ENCODE measurements at places on chromosomes 13 and 19.

DNA sequence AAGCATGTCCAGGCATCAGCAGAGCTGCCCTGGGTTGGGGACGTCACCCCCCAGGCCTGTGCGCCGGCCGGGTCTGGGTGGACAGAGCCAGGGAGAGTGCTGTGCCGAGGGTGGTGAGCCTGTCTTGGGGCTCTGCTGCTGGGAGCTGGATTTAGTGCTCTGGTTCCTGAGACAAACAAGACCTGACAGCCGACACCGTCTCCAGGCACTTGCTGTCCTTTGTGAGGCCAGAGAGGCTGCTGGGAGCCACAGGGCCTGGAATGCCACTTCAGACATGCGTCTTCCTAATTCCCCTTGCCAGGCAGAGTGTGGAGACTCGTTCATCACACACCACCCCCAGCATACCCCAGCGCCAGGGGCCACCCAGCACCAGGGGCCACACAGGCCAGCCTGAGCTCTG lies 165.8 kb downstream of the KDM4B start:
- DNase-seq, result no peak

DNA sequence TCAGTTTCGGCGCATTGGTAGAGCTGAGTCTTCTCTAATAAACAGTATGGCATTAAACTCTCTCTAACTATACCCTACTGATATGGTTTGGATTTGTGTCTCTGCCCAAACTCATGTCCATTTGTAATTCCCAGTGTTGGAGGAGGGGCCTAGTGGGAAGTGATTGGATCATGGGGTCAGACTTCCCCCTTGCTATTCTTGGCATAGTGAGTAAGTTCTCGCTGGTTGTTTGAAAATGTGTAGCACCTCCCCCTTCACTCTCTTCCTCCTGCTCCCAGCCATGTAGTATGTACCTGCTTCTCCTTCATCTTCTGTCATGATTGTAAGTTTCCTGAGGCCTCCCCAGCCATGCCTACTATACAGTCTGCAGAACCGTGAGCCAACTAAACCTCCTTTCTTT lies 682.7 kb upstream of the ARGLU1 start:
- DNase-seq, result no peak

DNA sequence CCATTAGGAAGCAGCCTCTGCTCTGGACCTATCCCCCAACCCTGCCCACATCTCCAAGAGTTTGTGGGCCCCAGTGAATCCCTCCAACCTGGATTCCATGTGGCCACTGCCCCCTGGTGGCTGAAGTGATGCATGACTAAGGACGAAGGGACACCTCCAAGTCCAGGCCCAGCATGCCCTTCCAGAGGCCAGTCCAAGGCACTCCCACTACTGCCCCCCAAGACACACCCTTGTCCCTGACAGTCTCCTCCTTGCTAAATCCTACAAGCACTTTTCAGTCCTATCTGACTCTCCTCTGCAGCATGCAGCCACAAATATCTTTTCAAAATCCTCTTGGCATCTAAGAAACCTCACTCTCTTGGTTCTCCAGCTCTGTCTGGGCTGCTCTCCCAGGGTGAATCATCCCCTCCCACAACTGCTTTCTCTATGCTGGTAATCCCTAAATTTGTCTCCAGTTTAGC lies 33.0 kb downstream of the DEDD2 start:
- DNase-seq, result peak; percentile 44

- no peak for DNase-seq
Observed at GRCh38 chr19:2561221-2561620, 85.3 kb downstream of the GADD45B start.

DNA sequence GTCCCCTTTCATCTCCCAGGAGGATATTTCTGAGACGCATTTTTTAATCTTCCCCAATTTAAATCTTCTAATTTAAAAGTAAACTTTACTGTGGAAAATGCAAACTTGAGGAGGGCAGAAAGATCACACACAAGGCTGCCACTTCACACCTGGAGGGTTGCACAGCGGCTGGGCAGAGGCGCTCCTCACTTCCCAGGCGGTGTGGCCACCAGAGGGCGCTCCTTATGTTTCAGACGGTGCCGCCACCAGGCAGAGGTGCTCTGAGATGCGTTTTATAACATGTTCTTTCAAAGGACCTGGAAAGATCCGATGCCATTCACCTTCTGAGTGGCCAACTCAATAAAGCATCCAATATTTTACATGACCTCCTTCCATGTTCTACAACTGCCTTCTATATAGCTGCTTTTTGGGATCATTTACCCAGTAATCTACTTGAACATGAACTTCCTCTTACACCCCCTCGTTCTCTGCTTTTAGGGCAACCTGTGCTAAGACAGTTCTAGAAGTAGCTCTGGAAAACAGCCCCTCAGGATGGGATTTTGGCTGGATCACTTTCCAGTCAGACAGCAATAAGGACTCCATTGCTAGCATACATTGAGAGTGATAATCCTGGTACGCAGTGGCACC lies 14.8 kb upstream of the MTUS2 start:
- no peak for DNase-seq

DNA sequence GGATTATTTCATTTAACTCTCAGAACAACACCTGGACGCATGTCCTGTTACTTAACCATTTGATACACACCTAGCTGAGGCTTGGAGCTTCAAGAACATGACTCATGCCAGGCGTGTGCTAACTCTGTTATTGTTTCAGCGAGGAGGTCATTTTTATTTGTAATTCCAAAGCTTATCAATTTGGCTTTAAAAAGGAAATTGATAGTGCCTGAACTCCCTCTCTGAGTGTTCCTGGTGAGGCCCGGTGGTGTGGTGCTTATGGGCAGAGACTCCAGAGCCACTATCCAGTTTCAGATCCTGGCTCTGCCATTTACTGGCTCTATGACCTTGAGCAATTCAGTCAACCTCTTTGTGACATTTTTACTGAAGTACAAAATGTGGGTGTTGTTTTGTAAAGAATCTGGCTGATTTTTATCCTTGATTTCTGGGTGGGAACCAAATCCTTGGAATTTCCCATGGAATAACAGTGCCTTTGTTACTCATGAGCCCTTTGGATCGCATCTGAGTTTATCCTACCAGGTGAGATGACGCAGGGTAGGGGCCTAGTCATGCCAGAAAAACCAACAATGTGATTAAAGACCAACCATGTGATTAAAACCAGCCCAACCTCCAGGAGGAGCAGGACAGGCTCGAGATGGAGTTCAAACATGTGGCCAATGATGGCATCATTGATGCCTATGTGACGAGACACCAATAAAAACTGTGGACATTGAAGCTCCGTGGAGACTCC lies 198.8 kb downstream of the MYO16 start:
- no peak for DNase-seq

DNA sequence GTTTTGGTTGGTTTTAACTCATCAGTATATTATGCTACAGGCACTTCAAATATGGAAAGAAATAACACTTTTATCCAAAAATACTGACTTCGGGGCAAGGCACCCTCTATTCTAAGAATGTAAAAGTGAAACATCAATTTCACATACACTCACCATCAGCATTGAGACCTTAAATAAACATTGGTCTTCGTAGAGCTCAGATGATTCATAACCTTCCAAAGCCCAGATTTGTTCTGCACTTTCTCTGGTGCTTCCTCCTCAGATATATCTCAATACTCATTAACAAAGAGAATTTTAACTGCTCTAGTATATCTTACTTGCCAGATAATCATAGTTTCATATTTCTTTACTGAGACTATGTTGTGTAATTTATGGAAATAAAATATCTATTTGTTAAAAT lies 794.3 kb downstream of the LIG4 start:
- no peak for DNase-seq

DNA sequence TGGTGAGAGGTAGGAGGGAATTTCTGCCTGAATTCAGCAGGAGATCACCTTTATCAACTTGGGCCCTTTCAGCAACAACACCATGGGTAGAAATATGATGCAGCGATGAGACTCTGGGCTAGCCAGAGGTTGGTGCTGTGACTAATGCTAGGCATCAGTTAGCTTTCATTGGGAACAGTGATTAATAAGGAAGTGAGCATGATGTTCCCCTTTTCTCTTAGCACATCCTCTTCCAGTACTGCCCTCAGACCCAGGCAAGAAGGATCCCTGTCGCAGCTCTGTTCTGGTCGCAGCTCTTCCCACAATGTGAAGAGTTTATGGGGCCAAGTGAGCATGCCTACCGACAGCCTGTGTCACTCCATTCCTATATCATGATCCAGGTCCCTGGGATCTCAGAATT lies 100.5 kb downstream of the FLT1 start:
- DNase-seq, result no peak

- no peak for DNase-seq
Observed at GRCh38 chr13:56530096-56530495, 610.6 kb upstream of the PRR20A start.

DNA sequence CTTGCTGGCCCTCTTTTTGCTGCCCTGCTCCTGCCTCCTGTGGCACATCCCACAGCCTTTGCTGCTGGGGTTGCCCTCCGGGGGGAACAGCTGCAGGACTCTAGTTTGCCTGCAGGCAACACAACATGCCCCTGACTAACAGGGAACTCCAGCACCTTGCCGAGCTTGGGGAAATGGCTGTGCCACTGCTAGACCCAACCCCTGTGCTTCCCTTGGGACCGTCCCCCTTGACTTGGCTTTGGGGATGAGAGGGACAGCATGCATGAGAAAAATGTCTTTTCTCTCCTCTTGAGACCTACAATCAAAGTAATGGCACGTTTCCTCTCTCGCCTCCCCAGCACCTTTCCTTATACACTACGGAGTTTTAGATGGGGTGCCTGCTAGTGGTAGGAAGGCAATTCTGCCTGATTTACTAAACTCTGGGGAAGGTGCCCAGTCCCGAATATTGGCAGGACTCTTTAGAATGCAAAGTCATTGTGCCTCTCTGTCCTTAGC lies 12.4 kb upstream of the VWA8 start:
- DNase-seq, result no peak

GRCh38 chr19:47408156-47408938 lies 11.0 kb downstream of the MEIS3 start:
- DNase-seq, result no peak

- no peak for DNase-seq
Observed at GRCh38 chr13:49246850-49247642, 679 bp upstream of the CDADC1 start.

DNA sequence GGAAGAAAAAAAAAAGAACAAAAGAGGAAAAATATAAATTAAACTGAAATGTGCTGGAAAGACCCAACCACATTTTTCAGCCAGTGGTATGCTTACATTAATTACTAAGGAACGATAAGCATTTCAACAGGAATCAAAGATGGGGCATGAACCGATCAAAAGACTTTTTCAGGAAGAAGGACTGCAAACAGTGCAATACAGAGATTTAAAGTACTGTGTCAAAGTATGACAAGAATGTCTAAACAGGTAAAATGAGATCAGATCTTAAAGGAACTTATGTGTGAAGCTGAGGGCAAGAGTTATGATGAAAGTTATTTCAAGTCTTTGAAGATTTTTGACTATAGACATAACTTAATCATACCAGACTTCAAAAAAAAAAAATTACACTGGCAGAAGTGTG lies 1761.8 kb downstream of the SLITRK5 start:
- no peak for DNase-seq

DNA sequence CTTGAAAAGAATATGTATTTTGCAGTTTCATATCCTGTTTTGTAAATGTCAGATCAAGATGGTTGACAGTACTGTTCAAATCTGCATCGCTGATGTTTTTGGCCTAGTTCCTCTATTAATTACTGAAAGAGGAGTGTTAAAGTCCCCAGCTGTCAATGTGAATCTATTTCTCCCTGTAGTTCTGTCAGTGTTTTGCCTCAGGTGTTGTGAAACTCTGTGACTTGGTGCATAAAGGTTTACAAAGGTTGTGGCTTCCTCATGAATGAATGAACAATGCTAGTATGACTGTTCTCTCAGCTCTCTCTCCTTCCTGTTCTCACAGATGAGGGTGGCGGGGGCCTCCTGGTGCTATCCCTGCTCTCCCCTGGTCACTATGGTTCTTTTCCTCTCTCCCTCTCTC lies 142.4 kb downstream of the MYCBP2 start:
- peak; percentile 16 for DNase-seq

- DNase-seq, result no peak
Observed at GRCh38 chr13:112248406-112248760, 127.8 kb upstream of the SPACA7 start.

- DNase-seq, result no peak
Observed at GRCh38 chr13:27267596-27267995, 3.0 kb upstream of the RASL11A start.

DNA sequence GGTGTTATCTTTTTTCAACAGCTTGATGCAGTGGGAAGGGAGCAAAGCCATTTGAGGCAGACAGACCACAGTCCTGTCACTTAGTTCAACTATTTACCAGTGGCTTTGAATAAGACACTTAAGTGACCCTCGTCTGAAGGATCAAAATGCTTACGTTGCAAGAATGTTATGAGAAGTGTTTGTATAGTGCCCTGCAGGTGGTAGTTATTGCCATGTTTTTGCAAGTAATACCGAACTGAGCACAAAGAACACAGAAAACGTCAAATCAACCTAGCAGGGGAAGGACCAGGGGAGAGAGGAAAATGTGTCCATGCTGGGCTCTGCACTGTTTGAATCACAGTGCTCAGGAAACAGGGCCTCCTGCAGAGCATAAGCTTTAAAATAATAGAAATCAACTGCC lies 2.8 kb downstream of the SOHLH2 start:
- DNase-seq, result no peak

DNA sequence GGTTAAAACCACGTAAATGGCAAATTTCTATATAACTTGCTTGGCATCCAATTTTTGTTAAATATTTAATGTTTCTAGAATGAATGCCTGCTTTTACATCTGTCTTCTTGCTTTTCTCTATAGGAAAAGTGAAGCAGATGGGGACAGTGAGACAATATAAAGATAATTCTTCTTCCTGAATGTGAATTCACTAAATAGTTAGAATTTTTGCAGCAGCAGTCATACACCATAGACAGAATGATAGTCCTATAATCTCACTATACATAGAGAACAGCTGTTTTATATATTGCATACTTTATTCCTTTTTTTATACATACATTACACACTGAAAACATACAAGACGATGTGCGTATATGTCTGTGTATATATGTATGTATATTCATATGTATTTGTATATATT lies 1127.3 kb downstream of the PCDH9 start:
- DNase-seq, result no peak

DNA sequence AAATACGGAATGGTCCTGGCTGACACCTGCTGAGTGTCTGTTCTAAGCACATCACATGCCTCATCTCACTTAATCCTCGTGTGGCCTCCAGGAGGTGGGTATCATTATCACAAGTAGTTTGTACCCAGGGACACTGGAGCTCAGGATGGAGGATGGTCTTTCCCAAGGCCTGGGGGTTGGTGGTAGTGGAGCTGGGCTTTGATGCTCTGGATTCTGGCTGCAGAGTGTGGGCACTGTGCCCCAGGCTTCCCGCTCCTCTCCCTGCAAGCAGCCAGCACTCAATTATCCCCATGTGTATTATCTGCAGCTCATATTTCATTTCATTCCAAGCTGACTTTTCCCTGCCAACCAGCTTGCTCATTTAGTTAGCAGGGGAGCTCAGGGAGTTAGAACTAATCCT lies 52.1 kb downstream of the SIAH3 start:
- no peak for DNase-seq

GRCh38 chr19:15717809-15718208 lies 10.0 kb upstream of the OR10H2 start:
- DNase-seq, result no peak

GRCh38 chr13:80259159-80259558 lies 81.8 kb downstream of the SPRY2 start:
- DNase-seq, result no peak

- DNase-seq, result no peak
Observed at GRCh38 chr19:31350033-31350692, 927 bp upstream of the TSHZ3 start.

All from memory B cell (primary cell).